ENCODE measurements at places on chromosomes 1 and 21.

DNA sequence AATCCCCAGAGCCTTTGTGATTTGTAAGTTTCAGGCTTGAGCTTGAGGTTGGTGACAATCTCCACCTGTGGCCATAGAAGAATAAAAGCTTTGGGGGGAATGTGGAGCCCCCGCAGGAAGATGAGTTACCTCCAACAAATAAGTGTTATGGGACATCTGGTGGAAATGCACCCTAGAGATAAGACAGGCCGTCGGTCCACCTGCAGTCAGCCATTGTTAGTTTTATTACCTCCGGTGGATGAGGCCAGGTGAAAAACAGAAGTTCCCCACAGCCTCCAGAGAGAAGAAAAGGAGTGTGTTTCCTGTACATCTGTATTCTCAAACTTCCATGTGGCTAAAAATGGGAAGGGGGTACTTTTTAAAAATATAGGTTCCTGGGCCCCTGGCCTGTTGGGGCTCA, 137.4 kb downstream of the KAZN start:
- DNase-seq = no peak

DNA sequence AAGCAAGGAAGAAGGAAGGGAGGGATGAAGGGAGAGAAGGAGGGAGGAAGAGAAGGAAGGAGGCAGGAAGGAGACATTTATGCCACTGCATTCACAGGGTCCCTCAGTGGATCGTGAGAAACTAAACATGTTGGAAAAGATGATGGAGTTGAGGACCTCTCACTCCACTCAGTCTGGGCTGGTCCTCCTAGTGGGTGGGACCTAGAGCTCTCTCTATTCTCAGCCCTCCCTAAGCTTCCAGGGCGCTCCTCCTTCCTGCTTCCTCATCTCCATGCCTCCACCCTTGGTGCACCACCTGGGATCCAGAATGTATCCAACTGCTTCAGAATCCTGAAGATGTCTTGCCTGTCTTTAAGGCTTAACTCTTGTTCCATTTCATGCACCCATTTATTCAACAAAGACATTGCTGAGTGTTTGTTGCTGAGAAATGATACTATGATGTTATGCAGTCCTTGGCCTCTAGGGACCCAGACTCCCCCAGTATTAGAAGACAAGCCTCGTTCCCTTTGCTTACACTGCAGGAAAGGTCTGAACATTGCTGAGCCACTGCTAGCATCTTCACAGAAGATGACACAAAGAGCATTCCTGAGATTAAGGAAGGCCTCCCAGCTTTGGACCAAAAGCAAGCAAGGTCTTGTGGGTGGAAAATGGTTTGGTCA, 88.5 kb downstream of the BEND5 start:
- DNase-seq = peak; percentile 9

GRCh38 chr1:29756901-29757725, 520.8 kb downstream of the PTPRU start:
- no peak for DNase-seq

GRCh38 chr1:161096530-161096929, 1.6 kb upstream of the KLHDC9 start:
- DNase-seq = peak; percentile 57

DNA sequence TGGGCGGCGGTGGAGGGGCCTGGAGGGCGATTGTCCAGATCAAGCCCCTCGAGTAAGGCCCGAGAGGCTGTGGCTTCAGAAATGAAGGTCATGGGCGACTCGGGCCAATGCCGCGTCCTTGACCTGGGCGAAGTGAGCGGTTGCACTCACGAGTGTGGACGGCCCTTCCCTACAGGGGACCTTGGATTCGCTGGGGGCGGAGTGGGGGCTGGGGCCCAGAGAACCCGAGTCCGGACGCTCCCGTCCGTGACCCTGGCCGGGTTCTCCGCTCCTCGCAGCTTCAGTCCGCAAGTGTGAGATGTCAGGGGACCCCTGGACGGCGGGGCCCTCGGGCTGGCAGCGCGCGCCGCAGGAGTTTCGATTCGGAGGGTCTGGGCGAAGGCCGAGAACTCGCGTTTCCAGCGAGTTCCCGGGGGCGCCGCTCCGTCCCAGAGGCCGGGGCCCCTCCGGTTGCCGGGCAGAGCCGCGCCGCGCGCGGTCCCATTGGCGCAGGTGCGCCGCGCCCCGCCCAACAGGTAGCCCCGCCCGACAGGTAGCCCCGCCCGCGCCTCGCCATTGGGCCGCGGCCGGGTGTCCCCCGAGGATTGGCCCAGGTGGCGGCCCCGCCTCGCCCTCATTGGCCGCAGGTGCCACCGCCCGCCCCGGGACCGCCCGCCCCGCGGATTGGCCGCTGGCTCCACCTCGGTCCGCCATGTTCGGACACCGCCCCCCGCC, at the start of gene PRKCZ:
PRKCZ (plus strand) TSS at position 694 of the 714 bp plus-strand sequence. CDS start 220 bp downstream, outside the sequence.
- DNase-seq = peak; percentile 71

GRCh38 chr1:181905944-181906597, 155.4 kb downstream of the ZNF648 start:
- no peak for DNase-seq

DNA sequence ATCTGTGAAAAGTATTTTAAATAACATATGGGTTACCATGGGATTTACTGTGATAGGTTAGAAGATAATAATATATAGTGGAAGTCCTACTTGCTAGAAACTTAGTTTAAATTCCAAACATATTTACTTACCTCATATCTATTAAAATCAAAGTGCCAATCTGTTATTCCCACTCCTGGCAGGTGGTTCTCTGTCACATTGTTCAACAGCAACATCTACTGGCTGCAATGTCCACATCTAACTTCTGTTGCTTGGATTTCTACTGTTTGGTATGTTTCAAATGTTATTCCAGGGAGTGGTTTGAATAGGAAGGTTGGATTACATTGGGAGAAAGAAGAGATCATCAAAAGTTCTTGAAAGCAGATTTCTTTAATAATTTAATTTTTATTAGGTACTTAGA, 122.5 kb upstream of the NCAM2 start:
- no peak for DNase-seq

GRCh38 chr1:38815903-38816627, 43.5 kb downstream of the RRAGC start:
- no peak for DNase-seq

GRCh38 chr1:178713259-178713658, 11.8 kb upstream of the RALGPS2 start:
- no peak for DNase-seq
